HS-5 (cell line): ENCODE measurements at places on chromosomes 3 and 15.

DNA sequence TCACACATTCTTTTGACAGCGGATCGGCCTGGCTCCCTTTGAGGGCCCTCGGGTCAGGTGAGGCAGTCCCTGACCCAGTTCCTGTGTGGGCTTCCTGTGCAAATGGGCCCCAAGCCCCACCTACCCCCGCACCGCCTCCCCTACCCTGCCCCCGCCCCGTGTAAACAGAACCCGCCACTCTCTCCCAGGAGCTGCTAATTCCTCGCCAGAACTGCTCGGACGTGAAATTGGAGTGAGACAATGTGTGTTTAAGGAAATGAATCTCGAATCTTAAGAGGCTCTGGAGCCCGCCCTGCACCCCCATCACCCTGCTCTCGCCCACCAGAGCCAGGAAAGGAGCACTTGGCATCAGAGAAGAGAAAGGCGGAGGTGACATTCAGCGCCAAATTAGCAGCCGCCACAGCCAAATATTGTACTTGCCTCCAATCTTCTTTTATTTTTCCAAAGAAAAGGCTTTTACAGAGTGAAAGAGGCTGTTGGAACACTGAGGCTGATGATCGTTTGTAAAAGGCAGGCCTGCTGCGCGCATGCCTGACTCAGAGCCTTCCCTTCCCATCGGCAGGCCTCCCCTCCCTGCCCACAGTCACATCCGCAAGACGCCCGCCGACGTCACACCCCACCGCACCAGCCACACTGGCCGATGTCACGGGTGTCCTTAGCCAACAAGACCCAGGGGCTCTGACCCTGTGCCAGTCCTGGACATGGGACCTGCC is 53.1 kb downstream of the CACNA2D2 start:
- no peak for DNase-seq

GRCh38 chr15:66474135-66474534 is 23.4 kb downstream of the SNAPC5 start:
- no peak for DNase-seq

DNA sequence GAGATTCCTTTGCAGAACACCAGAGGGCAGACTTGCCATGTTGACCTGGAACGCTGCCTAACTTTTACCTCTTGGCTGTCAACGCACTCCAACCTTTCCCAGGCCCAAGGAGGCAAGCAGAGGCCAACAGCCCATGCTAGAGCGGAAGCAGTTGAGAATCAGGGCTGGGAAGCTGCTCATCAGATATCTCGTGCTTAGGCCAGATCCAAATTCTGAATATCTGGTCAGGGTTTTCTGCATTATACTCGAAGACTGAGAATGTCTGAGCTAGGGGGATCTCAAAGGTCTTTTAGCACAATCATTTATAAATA is 2.5 kb downstream of the XIRP1 start:
- no peak for DNase-seq

DNA sequence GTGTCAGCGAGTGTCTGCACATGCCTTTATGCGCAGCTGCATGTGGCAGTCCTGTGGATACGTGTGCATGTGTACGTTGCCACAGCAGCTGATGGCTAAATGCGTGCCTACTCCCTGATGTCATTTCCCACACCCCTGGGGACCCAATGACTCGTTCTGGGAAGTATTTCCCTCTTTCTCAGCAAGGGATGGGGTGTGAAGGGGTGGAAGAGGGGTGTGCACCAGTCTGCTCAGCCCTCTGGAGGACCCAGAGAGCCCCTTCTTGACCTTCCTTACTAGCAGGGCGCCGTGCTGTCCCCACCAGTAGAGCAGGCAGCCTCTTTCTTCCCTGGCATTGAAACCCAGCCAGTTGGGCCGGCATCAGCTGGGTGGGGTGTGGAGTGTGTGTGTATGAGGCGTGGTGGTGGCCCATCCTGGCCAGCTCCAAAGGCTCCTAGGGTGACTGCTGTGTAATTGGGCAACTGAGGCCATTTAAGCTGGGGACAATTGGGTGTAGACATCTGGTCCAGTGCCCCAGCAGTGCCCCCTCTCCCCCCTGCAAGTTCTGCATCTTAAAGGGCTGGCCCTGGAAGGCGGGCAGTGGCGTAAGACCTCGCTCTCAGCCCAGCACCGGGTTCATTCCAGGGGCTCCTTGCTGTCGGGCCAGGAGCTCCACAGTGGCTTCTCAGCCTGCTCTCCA is 19.2 kb downstream of the SNX33 start:
- DNase-seq, result peak; percentile 98

GRCh38 chr15:63928185-63928842 is 94.6 kb upstream of the HERC1 start:
- no peak for DNase-seq

- no peak for DNase-seq
Observed at GRCh38 chr15:74172701-74173379, 670 bp upstream of the ISLR start.

DNA sequence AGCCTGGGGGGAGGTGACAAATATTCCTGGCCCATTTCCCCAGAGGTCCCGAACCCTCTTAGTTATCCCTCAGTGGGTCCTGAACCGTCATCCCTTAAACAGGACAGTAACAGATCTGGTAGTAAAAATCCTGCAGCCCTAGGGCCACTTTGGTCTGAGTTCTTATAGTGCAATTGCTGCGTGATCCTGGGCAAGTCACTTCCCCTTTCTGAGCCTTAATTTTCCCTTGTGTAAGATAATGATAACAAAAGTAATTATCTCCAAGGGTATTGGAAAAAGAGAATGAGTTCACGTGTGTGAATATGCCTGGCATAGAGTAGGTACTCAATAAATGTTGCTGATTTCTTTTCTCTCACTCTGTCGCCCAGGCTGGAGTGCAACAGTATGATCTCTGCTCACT is 2.9 kb upstream of the JAGN1 start:
- DNase-seq, result no peak

DNA sequence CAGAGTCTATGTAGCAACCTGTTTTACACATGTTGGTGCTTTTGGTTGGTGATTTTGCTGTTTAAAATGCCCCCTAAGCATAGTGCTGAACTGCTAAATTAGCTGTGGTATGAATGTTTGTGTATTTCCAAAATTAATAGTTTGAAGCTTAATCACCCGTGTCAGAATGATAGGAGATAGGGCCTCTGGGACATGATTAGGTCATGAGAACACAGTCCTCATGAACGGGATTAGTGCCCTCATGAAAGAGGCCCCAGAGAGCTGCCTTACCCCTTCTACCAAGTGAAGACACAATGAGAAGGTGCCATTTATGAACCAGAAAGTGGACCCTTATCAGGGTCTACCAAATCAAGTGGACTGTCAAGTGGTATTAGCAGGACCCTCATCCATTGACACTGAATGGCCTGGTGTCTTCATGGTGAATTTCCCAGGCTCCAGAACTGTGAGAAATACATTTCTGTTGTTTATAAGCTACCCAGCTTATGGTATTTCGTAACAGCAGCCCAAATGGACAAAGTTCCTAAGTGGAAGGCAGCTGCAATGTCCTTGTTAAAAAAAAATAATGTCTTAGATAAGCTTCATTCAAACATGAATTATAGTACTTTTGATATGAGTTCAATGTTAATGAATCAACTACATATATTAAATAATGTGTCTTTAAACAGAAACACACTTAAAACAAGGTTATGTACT is 37.7 kb upstream of the FRMD4B start:
- no peak for DNase-seq

- no peak for DNase-seq
Observed at GRCh38 chr3:71979175-71979574, 194.2 kb upstream of the PROK2 start.

GRCh38 chr15:78341057-78341987 is 1.2 kb downstream of the CRABP1 start:
- DNase-seq, result no peak

GRCh38 chr15:70200511-70201424 is 103.1 kb upstream of the TLE3 start:
- no peak for DNase-seq

- no peak for DNase-seq
Observed at GRCh38 chr3:183298701-183299153, 45.7 kb downstream of the B3GNT5 start.

DNA sequence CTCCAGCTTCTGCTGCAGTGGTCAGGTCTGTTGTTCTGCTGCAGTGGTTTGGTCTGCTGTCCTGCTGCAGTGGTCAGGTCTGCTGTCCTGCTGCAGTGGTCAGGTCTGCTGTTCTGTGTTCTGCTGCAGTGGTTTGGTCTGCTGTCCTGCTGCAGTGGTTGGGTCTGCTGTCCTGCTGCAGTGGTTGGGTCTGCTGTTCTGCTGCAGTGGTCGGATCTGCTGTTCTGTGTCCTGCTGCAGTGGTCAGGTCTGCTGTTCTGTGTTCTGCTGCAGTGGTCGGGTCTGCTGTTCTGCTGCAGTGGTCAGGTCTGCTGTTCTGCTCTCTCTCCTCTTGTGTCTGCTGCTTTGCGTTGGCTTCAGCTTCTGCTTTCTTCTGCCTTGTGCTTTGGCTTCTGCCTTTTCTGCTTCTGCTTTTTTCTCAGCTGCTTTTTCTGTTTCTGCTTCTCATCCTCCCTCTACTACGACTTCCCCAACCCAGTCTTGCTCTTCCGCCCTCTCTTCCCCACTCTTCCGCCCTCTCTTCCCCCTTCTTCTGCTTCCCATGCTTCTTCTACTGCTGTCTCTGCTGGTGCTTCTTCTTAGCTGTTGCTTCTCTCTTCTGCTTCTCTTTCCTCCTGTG is 50.7 kb downstream of the FAM43A start:
- DNase-seq, result no peak

DNA sequence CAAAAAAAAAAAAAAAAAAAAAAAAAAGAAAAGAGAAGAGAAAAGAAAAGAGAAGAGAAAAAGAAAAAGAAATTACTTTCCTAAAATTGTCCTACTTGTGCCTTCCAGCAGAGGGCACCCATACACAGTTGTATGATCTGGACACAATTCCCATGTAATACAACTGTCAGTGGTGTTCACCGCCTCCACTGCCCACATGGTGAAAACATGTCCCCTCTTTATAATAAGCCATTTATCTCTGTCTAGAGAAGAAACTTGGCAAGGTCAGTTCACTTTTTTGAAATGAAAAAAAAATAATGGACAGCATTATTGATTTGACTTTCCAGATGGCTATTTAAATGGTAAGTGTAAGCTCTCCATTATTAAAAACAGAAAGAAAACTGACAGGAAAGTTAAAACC is 459.4 kb downstream of the GBE1 start:
- no peak for DNase-seq

GRCh38 chr15:42331235-42331634 is 28.1 kb upstream of the CAPN3 start:
- no peak for DNase-seq

DNA sequence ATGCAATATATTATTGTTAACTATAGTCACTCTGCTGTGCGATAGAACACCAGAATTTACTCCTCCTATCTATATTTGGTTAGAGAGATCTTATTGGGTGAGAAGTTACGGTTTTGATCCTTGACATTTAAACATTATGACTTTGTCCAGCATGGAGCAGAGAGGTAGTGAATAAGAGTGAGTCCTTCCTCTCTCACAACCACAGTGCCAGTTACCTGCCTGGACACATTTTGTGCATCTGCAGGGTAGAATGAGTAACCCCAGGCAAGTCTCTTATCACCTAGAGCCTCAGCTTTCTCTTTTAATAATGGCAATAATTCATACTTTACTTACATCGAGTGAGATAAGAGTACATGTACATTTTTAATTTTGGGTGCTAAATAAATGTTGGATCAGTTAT is 24.1 kb downstream of the KAT2B start:
- DNase-seq, result no peak

DNA sequence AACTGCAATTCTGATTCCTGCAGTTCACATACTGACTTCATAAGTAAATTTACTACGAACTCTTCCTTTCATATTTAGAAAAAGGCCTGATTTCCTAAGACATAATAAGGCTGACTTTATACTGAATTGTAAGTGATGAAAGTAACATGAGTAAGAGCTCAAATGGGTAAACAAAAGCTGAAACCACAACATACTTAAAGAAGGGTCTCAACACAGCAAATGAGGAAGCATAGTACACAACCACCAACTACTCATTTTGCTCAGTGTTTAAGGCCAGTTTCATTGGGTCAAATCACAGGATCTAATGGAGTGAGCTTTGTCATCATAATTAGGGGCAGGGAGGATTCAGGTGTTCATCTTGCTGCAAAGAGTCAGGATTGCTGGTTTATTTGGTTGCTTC is 81.4 kb downstream of the SETD2 start:
- DNase-seq, result peak; percentile 13

DNA sequence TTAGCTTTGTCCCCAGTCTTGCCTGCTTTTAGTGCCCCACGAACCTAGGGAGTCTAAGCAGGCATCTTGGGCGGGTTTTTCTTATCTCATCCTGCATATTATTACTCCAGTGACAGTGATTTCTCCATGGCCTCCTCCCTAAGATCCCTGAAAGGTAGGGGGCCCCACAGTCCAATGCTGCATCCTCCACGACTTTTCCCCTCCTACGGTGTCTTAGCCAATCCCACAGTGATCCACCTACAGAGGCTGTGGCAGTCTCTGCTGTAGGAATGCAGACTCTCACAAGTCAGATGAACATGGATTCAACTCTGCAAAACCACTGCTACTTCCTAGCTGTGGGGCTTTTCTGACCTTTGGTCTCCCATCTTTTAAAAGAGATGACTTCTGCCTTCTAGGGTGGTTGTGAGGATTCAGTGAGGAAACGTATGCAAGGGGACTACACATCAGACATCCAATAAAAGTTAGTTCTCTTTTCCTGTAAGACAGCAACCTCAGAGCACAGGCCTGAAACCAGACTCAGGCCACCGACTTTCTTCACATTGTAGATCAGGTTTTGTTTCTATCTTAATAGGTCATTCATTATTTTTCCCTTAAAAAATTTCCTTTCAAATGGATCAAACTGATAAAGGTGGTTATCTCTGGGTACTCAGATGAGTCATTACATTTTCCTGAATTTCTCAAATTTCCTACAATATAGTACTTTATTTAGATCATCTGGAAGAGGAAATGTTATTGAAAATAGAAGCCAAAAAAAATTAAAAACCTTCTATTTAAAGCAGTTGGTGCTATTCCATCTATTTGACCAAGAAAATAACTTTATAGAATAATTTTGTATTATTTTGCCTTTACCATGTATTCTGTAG is 23.2 kb downstream of the ILDR1 start:
- DNase-seq, result no peak

- peak; percentile 36 for DNase-seq
Observed at GRCh38 chr15:78212546-78213424, 21.6 kb downstream of the ACSBG1 start.

DNA sequence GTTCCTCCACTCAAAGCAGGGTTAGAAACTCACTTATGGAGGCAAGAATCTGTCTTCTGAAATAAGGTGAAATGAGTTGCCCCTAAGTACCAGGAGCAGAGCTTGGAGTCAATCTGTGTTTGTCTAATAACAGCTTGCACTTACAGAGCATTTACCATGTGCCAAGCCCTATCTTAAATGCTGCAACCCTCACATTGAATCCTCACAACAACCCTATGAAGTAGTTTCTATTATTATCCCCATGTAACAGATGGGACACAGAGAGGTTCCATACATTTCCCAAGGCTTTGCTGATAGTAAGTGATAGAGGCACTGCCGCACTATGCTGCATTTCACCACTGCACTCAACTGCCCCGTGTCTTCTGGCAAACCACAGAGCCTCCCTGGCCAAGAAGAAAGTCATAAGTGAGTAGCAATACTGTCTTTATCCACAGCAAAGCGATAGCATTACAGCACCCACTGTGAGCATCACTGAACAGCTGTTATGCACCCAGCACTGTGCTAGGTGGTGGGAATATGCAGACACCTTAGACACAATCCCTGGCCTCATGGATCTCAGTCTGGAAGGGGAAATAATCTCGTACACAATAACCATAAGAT is 141.5 kb downstream of the SSR3 start:
- no peak for DNase-seq

GRCh38 chr15:31376511-31376910 is 49.9 kb downstream of the KLF13 start:
- no peak for DNase-seq

GRCh38 chr15:42056934-42057798 is 36.3 kb upstream of the PLA2G4E start:
- DNase-seq, result peak; percentile 79
